Activated CD4-positive, alpha-beta T cell treated with anti-CD3 and anti-CD28 coated beads, Interleukin-10, Interleukin-2, amounts not matched to agents 100 ng/mL and 50 ng/mL, durations not matched to agents 16 hours and 8 hours (primary cell): ENCODE measurements at places on chromosomes 13 and 19.

GRCh38 chr13:36294096-36294495, 3.5 kb downstream of the CCDC169 start:
- no peak for DNase-seq

DNA sequence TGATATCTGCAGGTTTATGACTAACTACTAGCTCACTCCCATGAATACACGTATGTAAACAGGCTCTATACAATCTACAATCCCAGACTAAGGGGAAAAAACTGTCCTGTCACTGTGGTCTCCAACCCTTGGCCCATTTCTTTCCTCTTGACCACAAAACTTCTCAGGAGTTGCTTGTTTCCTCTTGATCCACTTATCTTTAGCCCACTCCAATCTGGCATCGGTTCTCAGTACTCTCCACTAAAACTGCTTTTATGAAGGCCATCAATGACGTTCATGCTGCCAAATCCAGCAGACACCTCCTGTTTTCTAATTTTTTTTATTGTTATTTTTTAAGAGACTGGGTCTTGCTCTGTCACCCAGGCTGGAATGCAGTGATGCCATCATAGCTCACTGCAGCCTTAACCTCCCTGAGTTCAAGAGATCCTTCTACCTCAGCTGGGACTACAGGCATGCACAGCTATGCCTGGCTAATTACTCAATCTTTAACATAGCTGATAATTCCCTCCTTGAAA, 31.9 kb upstream of the USPL1 start:
- DNase-seq: no peak

DNA sequence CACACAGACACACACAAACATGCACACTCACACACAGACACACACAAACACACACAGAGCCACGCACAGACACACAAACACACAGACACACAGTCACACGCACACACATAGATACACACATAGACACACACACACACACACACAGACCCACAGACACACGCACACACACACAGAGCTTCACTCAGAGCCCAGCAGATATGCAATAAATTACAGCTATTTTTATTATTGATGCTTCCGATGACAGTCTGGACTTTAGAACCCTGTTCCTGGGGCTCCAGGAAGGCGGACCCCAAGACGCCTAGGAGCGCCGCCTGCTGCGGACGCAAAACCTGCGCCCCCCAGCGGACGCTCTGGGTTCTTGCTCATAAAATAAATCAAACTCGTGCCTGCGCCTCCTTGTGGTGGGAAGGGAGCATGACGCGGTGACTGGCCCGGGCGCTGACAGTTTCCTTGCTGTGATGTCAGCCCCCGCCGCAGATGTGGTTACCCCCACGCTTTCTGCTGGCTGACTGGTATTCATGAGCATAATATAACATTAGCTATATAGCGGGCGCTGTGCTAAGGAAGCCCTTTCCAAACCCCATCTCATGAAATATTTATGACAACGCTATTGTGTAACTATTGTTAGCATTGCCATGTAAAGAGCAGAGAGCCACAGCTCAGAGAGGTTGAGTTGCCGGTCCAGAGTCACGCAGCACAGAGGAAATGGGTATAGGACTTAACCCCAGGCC, 64.4 kb upstream of the TM9SF2 start:
- DNase-seq: peak; percentile 94

GRCh38 chr13:23377983-23378632, 55.4 kb downstream of the SACS start:
- DNase-seq: peak; percentile 76

DNA sequence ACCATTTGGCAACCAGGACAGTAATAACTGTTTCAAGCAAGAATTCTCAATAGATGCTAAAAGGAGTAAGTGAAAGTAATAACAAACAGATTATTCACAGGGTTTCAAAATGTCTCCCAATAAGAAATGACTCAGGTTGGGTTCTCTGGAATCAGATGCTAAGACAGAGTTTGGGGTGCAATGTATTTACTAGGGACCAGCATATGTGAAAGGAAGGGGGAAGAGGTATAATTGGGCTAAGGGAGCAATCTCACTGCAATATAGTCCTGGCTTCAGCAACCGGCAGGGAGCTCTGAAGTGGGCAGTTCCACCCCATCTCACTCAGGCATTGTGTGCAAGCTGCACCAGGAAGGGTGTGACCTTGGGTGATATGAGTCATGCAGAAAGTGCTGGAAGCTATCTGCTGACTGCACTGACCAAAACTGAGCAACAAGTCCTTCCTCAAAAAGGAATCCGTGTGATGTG, 23.4 kb downstream of the ZDHHC20 start:
- peak; percentile 73 for DNase-seq

GRCh38 chr13:101204270-101205020, 211.9 kb downstream of the NALCN start:
- DNase-seq: no peak

GRCh38 chr19:10553943-10554381, 10.3 kb downstream of the ATG4D start:
- peak; percentile 77 for DNase-seq

GRCh38 chr13:74889321-74889720, 592.6 kb downstream of the TBC1D4 start:
- no peak for DNase-seq

GRCh38 chr13:20399961-20400360, 125.7 kb downstream of the CRYL1 start:
- no peak for DNase-seq

GRCh38 chr19:55678121-55678671, 3.2 kb downstream of the EPN1 start:
- no peak for DNase-seq

DNA sequence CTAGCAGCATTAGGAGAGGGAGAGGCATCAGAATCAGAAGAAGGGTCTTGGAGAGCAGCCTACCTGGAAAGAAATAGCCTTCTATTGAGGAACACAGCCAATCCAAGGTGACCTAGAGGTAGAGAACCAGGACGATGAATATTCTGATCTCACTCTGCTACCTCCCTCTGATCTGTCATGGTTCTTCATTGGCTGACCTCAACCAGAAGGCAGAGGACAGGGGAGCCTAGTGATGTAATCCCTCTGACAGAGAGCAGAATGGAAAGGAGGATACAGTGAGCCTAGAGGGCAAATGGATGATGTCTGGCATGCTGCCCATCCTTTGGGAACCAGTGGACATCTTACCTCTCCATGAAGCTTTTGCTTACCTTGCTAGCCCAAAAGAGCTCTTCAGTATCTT, 3.6 kb downstream of the ZNF507 start:
- DNase-seq: no peak

DNA sequence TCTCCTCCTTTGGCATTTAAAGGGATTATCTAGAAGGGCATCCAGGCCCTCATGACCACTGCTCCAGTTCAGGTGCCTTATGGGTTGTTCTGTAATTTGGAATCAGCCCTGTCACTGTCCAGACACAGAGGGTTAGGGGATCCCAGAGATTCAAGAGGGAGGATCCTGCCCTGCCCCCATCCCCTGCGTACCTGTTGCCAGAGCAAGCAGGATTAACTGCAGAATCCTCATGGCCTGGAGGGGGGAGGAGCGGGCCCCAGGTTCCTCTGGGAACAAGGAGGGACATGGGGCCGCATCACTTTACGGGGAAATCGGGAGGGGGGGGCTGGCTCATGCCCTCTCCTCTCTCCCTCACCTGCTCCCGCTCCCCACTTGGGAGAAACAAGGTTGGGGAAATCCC, 1.0 kb downstream of the KLK11 start:
- DNase-seq: no peak

DNA sequence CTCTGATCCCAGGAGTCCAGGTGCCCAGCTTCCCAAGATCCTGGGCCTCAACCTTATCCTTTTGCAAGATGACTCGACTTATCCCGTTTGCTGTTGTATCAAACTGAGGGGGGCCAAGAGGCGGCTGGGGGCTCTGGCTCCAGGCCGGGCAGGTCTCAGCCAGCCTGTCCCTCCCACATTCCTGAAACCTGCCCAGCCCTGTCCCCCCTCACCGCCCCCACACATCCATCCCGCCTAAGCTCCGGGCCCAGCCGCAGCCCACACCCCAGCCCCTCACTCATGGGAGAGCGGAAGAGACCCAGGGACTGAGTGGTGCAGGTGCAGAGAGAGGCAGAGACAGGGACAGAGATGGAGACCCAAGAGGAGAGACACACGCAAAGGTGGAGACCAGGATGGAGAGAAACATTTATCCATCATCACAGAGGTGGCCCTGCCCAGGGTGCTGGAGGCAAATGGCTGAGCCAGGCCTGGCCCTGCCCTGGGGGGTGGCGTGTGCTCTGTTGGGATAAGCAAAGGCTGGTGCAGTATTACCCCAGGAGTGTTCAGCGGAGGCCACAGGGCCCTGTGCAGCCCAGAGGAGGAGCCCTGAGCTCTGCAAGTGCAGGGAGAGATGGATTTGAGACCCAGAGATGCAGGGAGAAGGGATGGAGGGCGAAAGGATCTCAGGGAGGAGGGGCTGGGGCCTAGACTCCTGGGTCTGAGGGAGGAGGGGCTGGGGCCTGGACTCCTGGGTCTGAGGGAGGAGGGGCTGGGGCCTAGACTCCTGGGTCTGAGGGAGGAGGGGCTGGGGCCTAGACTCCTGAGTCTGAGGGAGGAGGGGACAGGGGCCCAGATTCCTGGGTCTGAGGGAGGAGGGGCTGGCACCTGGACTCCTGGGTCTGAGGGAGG, 1.6 kb downstream of the BCAM start:
- DNase-seq: no peak

DNA sequence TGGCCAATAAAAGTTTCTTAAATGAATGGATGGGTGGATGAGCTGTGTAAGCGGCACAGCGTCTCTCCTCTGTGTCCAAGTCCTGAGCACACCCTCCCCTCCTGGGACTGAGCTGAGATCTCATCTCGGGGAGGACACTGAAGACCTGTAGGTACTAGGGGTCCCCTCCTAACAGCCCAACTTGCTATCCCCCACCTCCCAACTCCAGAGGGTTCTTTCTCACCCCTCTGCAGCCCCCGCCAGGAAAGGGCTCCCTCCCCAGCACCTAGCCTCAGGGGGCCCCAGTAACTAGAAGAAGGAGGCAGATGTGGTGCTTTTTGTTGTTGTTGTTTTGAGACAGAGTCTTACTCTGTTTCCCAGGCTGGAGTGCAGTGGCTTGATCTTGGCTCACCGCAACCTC, 1.1 kb upstream of the NANOS3 start:
- DNase-seq: no peak

GRCh38 chr13:65932013-65932412, 1298.1 kb downstream of the PCDH9 start:
- DNase-seq: no peak

DNA sequence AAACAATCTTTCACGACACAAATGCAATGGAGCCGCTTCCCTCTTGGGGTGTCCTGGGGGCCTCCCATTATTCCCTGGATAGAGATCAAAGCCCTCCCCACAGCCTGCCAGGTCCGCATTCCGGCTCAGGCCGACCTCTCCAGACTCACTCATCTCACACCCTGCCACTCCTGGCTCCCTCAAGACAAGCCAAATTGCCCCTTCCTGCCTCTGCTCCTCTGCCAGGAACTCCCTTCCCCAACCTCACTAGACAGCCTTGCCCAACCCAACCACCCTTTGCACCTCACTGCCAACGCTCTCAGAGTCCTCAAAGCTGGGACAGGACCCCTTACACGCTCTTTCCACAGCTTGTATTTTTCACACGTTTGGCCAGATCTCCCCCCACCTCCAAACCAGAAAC, 1.5 kb downstream of the ABHD17A start:
- peak; percentile 43 for DNase-seq

- no peak for DNase-seq
Measured at GRCh38 chr13:88246239-88246638, 575.1 kb downstream of the SLITRK5 start.

GRCh38 chr19:2449019-2449418, 7.7 kb downstream of the LMNB2 start:
- no peak for DNase-seq

GRCh38 chr19:46746281-46747057, at the start of gene STRN4:
STRN4 (minus strand) TSS chr19:46746450; CDS start chr19:46746430, 20 bp downstream.
- peak; percentile 65 for DNase-seq

DNA sequence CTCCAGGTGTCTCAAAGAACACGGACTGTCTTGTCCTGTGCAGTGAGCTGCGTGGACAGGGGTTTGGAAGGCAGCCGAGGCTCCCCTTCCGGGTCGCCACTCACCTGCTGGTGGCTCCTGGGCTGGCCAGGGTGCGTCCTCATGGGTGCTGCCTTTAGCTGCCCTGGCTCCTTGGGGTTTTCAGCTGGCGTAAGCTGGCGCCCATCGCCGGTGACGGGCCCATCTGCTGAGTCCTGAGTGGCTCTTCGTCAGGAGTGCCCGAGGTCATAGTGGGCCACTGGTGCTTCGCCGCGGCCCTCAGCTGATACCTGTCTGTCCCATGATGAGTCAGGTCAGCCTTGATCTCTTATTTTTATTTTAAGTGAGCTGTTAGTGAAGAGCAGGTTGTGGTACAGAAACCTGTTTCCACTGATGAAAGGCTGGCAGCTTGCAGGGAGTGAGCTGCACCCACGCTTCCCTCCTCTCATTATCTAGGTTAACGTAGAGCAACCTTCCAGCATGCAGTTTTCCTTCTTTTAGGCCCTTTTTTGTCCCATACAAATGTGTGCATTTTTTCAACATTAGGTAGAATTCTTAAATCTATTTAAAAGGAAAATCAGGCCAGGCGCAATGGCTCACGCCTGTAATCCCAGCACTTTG, 18.4 kb downstream of the EPN1 start:
- DNase-seq: no peak

DNA sequence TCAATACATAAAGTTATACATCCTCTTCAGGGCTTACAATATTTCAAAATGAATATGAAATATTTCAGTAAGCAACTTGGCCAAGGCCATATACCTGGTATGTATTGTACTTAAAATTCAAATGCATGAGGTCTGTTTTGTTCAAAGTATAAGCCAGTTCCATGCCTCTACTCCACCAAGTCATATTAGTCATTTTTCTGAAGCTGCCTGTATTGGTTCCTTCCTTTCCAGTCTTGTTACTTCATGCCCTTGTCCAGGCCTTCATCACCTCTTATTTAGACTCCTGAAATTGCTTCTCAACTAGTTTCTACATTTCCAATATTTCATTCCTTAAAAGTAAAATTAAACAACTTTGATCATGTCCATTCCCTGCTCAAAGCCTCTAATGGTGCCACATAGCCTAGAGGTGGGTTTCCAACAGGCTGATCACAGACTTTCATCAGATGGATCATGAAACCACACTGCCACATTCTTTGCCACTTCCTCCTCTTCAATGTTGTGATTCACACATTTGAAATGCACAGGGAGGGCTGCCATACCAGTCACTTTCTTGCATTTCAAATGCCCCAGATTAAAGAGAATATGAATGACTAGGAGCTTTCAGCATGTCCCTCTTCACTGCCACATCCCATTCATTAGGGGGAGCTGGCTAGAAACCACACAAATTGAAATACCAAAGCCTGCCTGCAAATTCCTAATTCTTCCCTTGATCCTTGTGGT, 424.1 kb upstream of the DACH1 start:
- no peak for DNase-seq

DNA sequence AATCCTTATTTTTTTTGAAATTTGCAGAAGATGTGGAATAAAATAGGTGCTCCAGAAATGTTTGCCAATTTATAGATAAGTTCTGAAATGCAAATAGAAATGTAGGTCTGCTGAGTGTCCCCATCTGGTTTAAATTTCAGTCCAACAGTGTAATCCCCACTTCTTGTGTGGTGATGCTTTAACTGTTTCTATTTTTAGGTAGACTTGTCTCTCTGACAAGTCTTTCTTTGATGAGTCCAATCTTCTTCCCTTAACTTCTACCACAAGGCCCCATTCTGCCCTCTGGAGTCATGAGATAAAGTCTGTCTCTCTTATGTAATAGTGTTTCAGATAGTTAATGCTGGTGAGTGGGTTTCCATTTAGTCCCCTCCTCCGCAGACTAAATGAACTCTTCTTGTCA, 390.4 kb downstream of the RFC3 start:
- no peak for DNase-seq

- no peak for DNase-seq
Measured at GRCh38 chr13:112910016-112910415, 59.0 kb upstream of the MCF2L start.
